NCI-H2029 (cell line): ENCODE measurements at places on chromosomes 5 and 9.
A peak's percentile ranks its signal among the peaks of the same experiment; 100 is the strongest.

- DNase-seq, result no peak
Observed at GRCh38 chr9:132049900-132050299, 29.8 kb downstream of the MED27 start.

DNA sequence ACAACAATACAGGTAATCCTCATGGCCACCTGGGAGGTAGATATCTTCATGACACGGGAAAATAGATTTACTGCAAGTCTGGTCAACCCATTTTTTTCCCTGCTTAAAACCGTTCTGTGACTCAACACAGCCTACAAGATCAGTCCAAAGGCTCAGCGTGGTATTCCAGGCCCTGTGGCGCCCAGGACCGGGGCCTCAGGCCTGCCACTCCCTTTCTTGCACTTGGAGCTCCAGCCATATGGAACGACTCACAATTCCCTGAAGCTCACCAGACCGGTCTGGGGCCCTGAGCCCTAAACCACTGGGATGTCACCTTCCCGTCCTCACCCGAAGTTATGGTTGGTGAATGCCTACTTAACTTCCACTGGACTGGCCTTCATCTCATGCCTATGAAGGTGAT, 6.5 kb upstream of the MLANA start:
- no peak for DNase-seq

- DNase-seq, result peak; percentile 96
Observed at GRCh38 chr5:150106674-150107426, 20.5 kb upstream of the CSF1R start.

- no peak for DNase-seq
Observed at GRCh38 chr5:4093236-4093635, 497.6 kb downstream of the IRX1 start.

- no peak for DNase-seq
Observed at GRCh38 chr9:2964470-2964869, 120.6 kb upstream of the PUM3 start.

DNA sequence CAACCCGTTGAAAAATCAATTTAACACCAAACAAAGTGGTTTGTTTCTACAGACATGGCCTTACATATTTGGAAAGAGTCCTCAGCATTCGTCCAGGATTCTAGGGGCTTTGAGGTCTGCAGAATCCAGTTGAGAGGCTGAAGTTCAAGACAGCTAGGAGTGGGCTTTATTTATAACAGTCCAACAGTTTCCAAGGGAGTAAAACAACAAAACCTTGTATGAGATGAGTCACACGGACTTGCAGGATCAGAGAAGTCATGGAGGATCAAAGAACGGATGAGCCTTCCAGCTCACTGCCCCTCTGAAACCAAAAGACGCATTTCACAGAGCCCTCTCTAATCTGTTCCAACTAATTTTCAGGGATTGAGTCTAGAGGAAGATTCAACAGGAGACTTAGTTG, 11.1 kb upstream of the ESM1 start:
- no peak for DNase-seq

DNA sequence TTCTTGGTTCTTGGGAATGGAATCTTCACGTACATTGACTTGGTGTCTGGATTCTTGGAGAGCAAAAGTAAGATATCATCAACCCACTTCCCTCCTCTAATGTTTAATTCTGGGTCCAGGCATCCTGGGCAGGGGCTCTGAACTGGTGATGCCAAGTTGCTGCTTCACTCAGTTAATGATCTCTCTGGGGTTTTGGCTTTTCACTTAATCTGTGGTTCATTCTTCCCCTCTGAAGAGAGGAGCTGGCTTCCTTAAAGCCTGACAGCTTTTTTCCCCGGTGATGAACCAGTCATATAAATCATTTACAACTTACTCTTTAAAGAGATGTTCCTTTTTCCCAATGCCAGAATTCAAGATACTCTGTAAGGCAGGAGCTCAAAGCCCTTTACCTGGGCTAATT, 65.9 kb downstream of the ARHGAP26 start:
- no peak for DNase-seq

DNA sequence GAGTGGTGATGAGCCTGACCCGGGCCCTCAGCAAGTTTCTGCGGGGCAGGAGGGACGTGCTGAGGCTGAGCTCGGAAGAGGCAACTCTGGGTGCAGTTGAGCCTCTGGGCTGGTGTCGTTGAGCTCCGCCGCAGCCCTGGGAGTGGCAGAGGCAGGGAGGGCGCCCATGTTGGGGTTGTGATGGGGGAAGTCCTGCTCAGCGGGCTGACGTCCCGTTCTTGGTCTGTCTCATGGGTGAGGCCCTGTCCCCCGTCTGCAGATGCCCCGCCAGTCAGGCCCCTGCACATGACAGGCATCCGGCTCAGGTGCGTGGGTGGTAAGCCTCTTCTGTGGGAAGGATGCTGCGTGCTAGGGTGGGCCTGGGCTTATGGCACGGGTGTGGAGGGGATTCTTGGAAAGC, 64.3 kb downstream of the RXRA start:
- no peak for DNase-seq

DNA sequence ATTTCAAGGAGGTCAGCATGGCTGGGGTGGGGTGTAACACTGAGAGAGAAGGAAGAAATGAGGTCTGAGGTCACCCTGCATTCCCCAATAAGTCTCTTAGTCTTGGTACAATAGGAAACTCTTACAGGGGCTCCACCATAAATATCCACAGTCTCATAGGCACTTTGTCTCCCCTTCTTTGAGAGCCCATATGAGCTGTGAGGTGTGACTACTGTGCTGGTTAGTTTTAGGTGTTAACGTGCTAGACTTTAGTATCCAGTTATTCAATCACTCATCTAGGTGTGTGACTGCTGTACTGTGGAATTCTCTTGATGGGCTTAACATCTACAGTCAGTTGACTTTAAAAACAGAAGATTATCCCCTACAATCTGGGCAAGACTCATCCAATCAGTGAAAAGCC, 378.1 kb upstream of the RFX3 start:
- DNase-seq, result no peak

GRCh38 chr5:9423571-9423970, 122.3 kb downstream of the SEMA5A start:
- DNase-seq, result no peak

- no peak for DNase-seq
Observed at GRCh38 chr5:111603446-111603827, 91.1 kb upstream of the STARD4 start.

GRCh38 chr9:72477930-72478518, 43.4 kb upstream of the TMC1 start:
- peak; percentile 83 for DNase-seq

DNA sequence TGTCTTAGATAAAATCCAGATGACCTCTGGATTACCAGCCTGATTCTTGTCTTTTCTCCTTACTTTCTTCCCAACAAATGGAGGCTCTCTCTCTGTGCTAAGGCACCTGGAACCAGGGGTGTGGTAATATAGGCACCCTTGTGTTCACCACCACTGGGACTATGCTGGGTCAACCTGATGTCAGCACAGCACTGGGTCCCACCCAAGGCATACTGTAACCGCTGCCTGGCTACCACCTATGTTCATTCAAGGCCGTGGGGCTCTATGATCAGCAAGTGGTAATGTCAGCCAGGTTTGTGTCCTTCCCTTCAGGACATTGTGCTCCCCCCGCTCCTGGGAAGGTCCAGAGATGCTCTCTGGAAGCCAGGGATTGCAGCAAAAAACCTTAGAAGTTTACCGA, 283.6 kb downstream of the TMEM232 start:
- DNase-seq, result no peak
